ENCODE measurements at places on chromosomes 1 and 21.

- no peak for DNase-seq
Measured at GRCh38 chr1:154265586-154265985, 6.8 kb upstream of the HAX1 start.

- DNase-seq: no peak
Measured at GRCh38 chr1:151723726-151724370, 2.5 kb downstream of the RIIAD1 start.

DNA sequence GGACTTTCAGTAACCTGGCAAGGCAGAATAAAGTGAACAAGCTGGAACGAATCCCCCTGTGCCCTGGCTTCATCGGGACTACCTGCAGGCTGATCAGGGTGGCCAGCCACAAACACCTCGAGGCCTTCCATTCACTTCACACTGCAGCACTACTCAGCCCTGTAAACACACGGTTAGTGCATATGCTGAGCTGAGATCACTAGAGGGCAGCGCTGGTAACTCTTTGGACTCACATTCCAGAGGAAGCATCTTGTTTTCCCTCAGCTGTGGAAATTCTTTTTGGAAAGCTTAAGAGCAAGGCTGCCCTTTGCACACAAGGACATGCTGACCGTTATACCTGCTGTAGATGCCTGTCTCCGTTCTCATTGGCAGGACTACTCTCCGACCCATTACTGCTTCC is 32.1 kb downstream of the PCSK9 start:
- DNase-seq: no peak

DNA sequence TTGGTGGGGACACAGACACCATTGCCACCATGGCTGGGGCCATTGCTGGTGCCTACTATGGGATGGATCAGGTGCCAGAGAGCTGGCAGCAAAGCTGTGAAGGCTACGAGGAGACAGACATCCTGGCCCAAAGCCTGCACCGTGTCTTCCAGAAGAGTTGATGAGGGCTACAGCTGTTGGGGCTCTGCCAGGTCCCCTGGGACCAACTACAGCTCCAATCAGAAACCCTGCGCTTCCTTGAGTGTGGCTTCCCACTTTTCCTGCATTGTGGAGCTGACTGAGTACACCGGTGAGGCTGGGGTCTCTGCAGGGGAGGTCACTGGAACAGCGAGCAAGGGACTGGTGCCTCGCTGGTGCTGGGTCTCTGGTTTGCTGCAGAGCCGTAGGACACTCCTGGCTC is 4.5 kb downstream of the ADPRS start:
- no peak for DNase-seq
